ENCODE measurements at places on chromosomes 11 and 22.

- no peak for DNase-seq
These were observed 36.9 kb downstream of the GALNT18 start for GRCh38 chr11:11584937-11585336.

- no peak for DNase-seq
These were observed 7.5 kb downstream of the ALG8 start for GRCh38 chr11:78131956-78132355.

DNA sequence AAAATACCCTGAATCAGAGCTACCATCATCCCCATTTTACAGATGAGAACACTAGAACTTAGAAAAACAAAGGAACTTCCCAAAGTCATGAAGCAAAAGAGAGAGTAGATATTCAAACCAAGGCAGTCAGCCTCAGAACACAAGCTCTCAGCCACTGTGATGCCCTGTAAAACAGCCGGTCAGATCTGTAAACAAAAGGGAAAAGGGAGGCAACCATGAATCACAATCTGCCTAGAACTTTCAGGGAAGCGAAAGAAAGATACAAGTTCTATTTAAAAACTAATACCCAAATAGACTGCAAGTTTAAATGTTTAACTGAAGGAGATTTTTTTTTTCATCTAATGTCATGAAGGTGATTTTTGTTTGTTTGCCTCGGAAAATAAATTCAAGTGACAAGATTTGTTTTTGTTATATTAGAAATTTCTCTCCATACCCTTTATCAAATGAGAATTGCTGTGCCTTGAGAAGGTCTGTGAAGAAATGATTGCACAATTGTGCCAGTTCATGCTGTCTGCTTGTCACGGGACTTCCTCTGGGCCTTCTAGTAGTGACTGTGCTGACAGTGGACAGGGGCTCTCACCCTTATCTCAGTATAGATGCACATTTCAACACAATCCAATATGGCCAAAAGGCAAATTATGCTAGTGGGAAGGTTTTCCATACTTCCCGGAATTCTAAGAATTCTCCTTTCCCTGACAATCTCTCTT lies 11.7 kb downstream of the SAA1 start:
- no peak for DNase-seq

GRCh38 chr22:48060266-48060665 lies 1297.8 kb downstream of the TBC1D22A start:
- DNase-seq, result no peak

All from naive thymus-derived CD8-positive, alpha-beta T cell (primary cell).